ENCODE measurements at places on chromosomes 13 and 19.

- no peak for DNase-seq
These were observed 1091.2 kb downstream of the SLITRK1 start for GRCh38 chr13:82791035-82791434.

- no peak for DNase-seq
These were observed 40.0 kb upstream of the FOXO1 start for GRCh38 chr13:40706439-40706838.

GRCh38 chr13:99577934-99578917 is 77.0 kb downstream of the TM9SF2 start:
- DNase-seq: no peak

DNA sequence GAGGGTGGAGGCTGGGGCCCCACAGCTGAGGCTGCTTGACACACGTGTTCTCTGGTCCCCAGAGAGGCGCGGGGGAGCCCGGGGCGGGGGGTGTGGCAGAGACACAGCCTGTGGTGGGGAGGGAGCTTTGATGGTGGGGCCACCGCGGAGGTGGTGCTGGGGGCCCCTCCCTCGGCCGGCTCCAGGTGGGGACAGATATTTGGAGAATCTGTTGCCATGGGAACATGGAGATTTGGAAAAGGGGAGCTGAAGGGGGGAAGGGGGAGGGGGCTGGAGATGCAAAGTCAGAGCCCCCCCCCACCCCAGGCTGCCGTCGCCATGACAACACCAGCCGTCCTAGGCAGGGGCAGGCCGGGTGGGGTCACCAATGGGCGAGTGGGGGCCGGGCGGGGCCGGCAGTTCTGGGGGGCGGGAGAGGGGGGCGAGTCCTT is 1.2 kb downstream of the PRKCG start:
- DNase-seq: peak; percentile 24

- no peak for DNase-seq
These were observed 286.3 kb downstream of the POU4F1 start for GRCh38 chr13:78317030-78317429.

DNA sequence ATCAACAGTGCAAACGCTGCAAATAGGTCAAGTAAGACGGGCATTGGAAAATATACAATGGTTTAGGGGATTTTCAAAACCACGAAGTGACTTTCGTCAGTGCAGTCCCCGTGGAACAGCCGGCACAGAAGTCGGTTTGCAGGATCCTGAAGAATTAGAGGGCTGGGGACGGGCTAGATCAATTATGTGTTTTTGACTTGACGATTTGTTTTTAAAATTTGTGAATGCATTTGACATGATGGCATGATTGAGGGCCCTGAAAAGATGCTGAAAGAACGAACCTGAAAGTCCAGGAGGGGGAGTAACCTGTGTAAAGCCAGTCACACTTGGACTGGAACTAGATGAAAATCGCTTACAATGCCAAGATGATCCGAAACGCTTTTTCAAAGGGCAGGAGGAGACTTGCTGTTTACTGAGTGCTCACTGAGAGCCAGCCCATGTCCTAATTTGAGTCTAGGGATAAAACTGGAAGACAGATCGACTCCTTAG is 8.9 kb upstream of the DGKH start:
- no peak for DNase-seq

GRCh38 chr19:5397804-5398692 is 57.2 kb upstream of the ZNRF4 start:
- no peak for DNase-seq

- no peak for DNase-seq
These were observed 2.4 kb upstream of the XPO4 start for GRCh38 chr13:20904908-20905307.

- no peak for DNase-seq
These were observed 70.4 kb downstream of the CDK8 start for GRCh38 chr13:26324294-26324693.

DNA sequence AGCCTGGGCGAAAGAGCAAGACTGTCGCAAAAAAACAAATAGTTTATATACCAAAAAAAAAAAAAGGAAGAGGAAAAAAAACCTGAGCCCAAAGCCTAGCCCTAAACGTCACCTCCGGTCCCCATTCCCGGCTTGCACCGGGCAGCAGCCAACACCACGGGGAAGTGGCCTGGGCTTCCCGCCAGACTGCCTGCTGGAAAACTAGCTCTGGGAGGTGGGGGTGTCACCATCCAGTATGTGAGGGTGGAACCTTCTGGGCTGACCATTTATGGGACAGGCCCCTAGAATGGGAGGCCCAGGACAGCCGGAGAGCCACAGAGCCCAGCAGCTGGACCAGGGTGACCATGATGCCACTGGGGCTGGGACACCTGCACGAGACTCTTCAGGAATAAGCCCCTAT is 37.3 kb downstream of the IL12RB1 start:
- no peak for DNase-seq

GRCh38 chr19:10885201-10886169 is 14.1 kb downstream of the CARM1 start:
- DNase-seq: no peak

DNA sequence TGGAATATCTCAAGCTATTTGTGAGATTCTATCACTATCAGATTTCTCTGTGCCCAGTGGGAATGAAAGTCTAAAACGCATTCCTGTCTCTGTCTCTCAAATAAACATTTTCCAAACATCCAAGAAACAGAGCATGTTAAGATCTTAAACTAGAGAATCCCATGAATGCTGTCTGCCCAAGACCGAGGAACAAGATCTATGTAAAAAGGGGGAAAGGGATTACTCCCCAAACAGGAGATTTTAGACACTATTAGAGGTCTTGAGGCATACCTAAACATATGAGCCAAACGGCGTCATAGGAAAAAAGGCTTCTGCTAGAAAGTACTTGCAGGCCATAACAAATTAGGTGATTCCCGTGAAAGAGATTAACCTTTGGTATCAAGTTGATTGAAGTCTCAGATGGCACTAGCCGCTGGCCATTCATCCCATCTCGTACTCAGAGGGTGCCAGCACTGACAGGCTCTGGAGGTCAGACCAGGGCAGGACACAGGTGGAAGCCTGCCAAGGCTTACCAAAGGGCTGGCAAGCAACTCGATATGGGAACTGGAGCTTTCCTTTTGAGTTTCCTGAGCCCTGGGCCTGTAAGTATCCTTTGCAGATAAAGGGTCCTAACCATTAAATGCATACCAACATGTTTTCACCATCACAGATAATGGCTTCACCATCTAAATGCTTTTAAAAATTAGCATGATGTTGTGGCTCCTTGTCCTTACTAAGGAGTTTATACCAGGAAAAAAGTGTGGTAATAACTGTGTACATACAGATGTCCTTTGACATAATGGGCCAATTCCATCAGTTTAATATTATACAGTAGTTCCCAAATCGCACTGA is 225.2 kb downstream of the FOXO1 start:
- no peak for DNase-seq

GRCh38 chr19:13339869-13340268 is 166.4 kb downstream of the CACNA1A start:
- DNase-seq: no peak

- DNase-seq: no peak
These were observed 111.3 kb upstream of the MRI1 start for GRCh38 chr19:13652810-13653590.

DNA sequence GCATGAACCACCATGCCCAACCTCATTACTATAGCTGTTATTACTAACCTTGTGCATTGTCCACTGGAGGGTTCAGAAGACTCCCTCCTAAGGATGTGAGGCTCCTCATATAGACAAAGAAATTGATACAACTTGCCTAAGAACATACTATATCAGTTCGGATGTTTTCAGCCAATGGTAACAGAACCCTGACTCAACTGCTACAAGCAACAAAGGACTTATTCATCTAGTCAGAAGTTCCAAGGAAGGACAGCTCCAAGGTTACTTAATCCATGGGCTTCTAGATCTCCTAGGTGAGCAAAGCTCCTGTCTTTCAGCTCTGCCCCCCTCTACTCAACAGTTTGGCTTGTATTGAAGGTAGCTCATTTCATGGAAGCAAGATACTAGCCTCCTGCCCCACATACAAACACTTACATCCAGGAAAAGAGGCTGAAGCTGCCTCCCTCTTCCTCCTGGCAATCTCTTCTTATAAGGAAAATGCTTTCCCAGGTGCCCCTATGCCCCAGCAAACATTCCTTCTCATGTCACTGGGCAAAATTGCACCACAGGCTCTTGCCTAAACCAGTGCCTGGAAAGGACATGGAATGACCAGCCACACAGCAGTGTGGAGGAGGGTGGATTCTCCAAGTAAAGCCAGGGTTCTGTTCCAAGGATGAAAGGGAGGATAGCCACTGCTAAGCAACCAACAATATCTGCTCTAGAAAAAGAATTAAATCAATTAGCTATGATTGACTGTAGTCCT is 497.8 kb downstream of the FOXO1 start:
- DNase-seq: no peak

DNA sequence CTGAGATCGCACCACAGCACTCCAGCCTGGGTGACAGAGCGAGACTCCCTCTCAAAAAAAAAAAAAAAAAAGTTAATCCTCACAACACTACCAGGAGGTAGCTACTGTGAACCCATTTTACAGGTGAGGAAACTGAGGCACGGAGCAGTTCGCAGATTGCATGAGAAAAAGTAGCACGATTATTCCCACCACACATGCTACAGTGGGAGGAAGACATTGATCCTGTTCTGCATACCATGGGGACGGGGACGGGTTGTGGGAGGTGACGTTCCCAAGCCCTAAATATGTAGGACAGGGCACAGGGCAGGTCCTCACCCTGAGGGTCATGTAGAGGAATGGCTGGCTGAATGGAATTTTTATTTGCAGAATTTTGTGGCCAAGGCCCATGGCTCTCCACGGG is 23.7 kb downstream of the CLEC17A start:
- DNase-seq: no peak

DNA sequence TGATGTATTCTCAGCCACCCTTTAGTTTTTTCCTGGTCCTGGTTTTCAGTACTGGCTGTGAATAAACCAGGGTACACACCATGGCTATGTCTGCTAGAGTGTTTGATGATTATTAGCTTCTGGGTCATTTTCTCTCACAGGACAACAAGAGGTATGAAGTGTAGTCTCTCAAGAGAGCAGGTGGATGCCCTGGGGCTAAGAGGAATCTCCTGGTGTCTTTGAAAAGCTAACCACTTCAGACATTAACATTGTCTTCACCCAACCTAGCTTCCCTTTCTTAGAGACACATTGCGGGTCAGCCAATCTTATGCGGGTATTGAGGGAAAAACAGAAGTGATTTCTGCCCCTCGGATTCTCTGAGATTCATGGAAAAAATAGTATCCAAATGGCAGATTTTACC is 1.6 kb downstream of the ZNF730 start:
- no peak for DNase-seq

- DNase-seq: no peak
These were observed 193.5 kb downstream of the TEX29 start for GRCh38 chr13:111513766-111514609.

DNA sequence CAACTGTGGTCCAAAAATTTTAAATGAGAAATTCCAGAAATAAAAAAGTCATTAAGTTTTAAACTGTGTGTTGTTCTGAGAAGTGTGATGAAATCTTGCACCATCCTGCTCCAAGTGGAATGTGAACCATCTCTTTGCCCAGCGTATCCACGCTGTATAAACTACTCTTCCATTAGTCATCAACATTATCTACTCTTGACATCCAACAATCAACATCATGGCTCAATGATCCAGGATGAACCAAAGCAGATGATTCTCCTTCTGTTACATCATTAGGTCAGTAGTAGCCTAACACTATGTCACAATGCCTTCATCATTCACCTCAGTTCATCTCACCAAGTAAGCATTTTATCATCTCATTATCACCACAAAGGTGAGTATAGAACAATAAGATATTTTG is 55.3 kb downstream of the SUCLA2 start:
- no peak for DNase-seq

GRCh38 chr19:49558591-49558990 is 21.8 kb downstream of the NOSIP start:
- no peak for DNase-seq

DNA sequence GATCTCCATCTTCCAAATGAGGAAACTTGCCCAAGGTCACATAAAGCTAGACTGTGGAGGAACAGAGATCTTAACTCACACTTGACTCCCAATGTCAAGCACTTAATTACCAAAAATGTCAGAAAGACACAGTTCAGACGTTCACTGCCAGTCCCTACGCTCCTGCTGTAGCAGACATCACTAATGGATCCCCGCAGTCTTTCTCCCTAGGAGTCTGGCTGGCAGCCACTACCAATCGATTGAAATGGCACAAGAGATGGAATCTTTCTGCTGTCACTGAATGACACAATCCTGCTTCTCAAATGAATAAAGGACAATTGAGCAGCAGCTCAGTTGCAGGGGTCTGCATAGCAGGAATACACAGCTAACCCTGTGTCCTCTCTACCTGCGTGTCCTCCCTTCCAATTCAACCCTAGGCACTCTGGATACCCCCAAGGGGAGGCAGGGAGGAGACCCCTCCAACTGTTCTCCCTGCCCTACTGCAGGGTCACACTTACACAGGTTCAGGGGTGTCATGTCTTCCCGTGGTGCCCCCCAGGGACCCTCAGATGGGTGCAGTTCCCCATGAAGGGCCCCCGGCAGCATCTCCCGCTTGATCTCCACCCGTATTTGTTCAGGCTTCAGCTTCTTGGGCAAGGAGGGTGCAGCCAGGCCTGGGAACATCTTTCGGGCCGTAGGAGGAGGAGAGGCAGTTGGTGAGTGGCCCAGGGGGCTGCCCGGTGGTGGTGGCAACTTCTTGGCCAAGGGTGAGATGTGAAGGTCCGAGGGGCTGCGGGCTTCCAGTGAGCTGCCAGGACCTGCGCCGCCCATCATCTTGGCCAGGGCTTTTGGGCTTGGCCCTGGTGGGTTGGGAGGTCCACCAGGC is 7.9 kb upstream of the AKAP8L start:
- no peak for DNase-seq

GRCh38 chr13:113929628-113930615 is 44.0 kb downstream of the C13orf46 start:
- no peak for DNase-seq

DNA sequence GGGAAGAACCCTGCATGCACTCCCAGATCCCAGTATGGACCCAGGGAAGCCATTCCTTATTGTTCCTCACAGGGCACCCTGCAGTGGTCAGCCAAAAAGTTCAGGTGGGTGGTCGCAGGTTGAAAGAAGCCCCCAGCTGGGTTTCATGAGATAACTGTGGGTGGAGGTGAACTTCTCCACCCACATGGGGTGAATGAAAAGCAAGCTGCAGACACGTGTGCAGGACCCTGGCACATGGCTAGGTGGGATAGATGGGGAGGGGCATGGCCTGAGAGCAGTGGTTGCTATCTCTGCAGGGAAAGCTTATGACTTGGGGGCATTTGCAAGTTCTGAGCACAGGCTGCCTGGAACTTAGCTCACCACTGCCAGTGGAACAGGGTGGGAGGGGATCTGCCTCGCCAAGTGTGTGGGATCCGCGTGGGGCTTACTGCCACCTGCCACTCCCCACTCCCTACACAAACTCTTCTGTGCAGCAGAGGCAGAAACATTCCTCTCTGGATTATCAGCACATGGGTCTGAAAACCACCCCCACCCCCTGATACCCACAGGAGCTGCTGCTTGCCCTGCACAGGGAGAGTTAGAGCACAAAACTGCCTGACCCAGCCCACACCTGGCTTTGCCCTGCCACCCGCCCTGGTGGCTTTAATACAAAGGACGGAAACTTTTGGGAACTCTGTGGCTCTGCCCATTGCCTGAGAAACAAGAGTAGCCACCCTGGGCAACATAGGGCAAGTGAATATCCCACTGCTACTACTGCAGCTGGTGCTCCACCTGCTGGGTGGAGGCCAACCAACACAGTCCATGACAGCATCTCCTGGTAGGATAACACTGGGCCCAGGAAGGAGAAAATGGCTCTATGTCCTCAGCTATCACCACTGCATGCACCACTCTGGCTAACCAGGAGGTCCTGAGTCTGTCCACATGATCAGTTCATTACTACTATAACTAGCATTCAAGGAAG is 24.4 kb downstream of the PLA2G4C start:
- DNase-seq: no peak

GRCh38 chr19:50000038-50000840 is 24.9 kb downstream of the VRK3 start:
- DNase-seq: no peak
